SK-MEL-5 (cell line): ENCODE measurements at places on chromosomes 11 and 22. TPM values are rescaled to one million over a fixed set of nuclear protein-coding genes. Genes with fewer than 3 reads are reported as not detected.

DNA sequence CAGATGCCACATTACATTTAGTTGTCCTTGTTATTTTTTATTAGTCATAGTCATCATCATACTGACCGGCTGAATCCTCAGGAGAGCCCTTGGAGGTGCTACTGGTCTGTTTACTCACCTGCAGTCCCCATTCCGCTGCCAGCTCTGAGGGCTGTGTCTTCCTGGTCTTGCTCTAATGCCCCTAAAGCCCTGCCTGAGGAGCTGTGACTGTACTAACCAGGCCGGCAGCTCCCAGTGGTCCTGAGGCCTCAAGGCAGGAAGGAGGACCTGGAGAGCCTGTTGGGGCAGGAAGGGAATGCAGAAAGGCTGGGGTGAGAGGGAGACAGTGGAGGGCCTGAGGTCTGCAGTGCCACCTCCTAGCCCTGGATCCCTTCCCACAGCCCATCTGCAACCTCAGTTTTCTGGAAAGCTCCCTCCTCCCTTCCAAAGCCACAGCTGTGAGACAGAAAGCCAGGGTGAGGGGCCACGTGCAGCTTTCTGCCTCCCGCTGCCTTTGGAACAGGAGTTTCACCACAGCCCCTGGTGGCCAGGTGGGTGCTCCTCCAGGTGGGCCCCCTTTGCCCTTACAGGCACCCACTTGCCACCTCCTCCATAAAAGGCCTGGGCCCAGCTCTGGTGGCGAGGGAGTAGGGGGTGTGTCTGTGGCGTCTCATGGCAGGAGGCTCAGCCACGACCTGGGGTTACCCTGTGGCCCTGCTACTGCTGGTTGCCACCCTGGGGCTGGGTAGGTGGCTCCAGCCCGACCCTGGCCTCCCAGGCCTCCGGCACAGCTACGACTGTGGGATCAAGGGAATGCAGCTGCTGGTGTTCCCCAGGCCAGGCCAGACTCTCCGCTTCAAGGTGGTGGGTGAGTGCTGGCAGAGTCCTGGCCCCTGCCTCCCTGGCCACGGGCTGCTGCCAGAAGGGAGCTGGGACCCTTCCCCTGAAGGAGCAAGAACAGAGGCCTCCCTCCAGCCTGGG, at the start of gene ZP1:
Gene ZP1, plus strand, starts transcription at position 632 of the 960 bp plus-strand sequence. Its CDS starts 20 bp downstream, at position 652.
- DNase-seq = no peak

DNA sequence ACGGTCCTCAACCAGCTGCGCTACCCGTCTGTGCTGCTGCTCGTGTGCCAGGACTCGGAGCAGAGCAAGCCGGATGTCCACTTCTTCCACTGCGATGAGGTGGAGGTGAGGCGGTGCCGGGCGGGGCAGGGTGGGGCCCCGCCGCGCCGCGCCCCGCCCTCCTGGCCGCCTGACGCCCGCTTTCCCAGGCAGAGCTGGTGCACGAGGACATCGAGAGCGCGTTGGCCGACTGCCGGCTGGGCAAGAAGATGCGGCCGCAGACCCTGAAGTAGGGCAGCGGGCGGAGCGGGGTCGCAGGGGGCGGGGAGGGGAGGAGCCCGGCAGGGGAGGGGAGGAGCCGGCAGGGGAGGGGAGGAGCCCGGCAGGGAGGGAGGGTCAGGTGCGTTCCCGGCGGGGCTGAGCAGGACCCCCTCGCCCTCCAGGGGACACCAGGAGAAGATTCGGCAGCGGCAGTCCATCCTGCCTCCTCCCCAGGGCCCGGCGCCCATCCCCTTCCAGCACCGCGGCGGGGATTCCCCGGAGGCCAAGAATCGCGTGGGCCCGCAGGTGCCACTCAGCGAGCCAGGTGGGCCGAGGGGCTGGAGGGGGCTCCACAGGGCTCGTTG, 14.7 kb downstream of the EPS8L2 start:
- DNase-seq = no peak

GRCh38 chr11:133977067-133977677, 20.4 kb upstream of the IGSF9B start:
- no peak for DNase-seq

GRCh38 chr11:121067026-121067425, 34.0 kb upstream of the TECTA start:
- DNase-seq = no peak

DNA sequence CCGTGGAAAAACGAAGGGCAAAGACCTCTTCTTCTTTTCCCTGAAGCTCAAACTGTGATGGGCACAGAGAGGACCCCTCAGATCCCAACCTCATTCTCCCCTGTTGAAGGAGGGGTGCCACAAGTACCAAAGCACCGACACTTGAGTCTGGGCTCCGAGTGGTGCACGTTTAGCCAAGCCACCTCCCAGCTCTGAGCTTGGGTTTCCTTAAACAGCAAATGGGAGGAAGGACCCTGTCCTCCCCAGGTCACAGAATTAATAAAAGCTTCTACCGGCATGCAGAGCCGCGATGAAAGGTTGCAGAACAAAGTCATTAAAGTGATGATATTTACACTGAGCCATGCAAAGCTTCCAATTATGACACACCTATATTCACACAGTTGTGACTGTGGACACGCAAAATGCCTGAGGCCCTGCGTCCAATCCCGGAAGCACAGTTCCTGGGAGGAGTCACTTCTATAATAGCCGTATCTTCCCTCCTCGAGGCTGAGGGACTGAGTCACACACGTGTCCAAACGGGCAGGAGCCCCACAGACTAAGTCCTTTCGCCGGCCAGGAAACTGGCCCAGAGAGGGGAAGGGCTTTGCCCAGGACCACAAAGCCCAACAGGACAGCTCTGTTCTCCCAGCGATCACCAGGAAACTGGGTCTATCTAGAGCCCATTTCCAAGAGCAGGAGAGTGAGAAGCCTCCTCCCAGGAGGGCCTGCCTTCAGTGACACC, 922 bp upstream of the CSNK1E start:
- DNase-seq = peak; percentile 91

GRCh38 chr11:44651535-44652155, 75.1 kb upstream of the TSPAN18 start:
- DNase-seq = no peak

DNA sequence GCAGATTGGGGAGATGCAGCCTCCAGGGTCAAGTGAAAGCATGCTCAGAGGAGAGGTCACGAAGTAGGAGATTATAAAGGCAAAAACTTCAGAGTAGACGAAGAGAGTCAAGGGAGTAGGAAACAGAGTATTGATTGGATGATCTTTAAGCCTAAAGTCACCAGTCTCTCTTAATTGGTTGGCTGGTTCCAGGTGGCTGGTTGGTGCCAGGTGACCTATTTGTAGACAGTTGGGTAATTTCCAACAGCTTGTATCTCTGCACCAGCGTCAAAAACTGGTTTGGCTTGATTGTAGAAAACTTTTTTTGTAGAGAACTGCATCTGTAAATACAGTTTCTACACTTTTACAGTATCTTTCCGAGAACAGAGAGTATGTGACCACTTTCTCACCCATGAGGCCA, 75.7 kb upstream of the CCDC90B start:
- DNase-seq = no peak

GRCh38 chr11:14614091-14614622, 29.4 kb upstream of the PDE3B start:
- DNase-seq = no peak

OR52I1 gene
- not detected in 2 replicates for total RNA-seq

RIMBP3C gene
- total RNA-seq = 0.16 TPM in 1 of 2 replicates, not detected in the other

CD44 gene
- 143 and 147 TPM in 2 replicates for total RNA-seq
